Activated CD8-positive, alpha-beta T cell treated with anti-CD3 and anti-CD28 coated beads, Interleukin-2, amount 10 ng/mL, durations not matched to agents 7 days and 5 days (primary cell): ENCODE measurements at places on chromosomes 12 and 14.

- peak; percentile 24 for DNase-seq
These were observed 27.7 kb downstream of the JKAMP start for GRCh38 chr14:59511916-59512575.

- DNase-seq: no peak
These were observed 1638.7 kb upstream of the SEL1L start for GRCh38 chr14:83172363-83172762.

DNA sequence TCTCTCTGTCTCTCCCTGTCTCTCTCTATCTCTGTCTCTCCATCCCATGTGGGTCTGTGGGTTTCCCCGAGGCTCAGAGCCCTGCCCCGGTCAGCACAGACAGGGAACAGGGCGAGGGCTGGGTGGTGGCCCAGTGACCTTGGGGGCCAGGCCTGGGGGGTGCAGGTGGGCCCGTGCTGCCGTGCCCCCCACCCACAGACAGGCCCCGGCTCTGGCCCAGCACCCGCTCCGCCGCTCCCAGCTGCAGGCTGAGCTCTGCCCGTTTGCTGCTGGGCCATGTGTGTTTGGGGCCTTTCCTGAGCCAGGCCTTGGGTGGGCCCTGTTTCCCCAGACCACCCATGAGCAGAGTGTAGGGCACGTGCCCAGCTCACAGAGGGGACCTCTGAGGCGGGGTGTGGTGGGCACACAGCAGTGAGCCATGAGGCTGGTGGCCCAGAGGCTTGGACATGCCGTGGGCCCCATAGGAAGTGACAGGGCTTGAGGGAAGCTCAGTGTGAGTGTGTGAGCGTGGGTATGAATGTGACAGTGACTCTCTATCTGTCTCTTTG, 51.0 kb downstream of the TMEM121 start:
- DNase-seq: no peak

DNA sequence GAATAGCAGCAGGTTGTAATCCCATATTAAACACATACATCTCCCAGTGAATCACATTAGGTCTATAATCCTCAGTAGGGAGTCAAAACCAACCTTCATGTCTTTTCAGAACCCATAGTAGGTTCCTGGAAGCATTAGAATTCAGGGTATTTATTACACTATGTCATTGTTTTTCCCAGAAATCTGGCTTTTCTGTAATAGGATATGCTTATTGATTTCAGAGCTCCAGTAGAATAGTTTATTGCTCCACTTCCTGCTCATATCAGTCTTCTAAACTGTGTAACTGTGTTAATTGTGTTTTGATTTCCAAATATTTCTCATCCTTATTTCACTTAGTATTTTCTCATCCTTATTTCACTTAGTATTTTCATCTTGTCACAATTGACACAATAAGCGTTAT, 268.0 kb downstream of the CCDC59 start:
- no peak for DNase-seq

DNA sequence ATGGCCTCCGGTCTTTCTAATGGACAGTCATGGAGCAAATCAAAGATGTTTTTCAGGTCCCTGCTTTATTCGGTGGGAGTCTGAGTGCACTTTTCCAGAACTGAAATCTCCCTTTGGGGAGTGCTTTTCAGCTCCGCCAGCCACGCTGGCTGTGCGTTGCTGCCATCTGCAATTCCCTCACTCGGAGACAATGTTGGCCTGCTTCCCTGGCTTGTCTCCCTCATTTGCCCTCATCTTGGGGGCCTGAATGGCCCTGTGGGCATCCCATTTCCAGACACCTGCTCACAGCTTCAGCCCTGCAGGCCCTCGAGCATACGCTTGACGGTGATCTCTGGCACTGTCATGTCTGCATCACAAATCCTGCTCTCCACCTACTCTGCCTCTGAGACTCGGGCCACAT, 103.8 kb downstream of the CCDC92 start:
- DNase-seq: no peak

- no peak for DNase-seq
These were observed 292.9 kb downstream of the MED13L start for GRCh38 chr12:115984616-115985015.

DNA sequence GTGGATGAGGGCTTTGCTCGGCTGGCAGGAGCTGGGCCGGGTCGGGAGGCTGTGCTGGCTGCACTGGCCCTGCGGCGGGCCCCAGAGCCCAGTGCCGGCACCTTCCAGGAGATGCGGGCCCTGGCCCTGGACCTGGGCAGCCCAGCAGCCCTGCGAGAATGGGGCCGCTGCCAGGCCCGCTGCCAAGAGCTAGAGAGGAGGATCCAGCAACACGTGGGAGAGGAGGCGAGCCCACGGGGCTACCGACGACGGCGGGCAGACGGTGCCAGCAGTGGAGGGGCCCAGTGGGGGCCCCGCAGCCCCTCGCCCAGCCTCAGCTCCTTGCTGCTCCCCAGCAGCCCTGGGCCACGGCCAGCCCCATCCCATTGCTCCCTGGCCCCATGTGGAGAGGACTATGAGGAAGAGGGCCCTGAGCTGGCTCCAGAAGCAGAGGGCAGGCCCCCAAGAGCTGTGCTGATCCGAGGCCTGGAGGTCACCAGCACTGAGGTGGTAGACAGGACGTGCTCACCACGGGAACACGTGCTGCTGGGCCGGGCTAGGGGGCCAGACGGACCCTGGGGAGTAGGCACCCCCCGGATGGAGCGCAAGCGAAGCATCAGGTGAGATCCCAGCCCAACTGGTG, 11.5 kb downstream of the ARHGEF40 start:
- no peak for DNase-seq

- no peak for DNase-seq
These were observed 62.0 kb upstream of the LRTM2 start for GRCh38 chr12:1758376-1758775.

GRCh38 chr14:95490727-95491451, 25.6 kb downstream of the SYNE3 start:
- no peak for DNase-seq

DNA sequence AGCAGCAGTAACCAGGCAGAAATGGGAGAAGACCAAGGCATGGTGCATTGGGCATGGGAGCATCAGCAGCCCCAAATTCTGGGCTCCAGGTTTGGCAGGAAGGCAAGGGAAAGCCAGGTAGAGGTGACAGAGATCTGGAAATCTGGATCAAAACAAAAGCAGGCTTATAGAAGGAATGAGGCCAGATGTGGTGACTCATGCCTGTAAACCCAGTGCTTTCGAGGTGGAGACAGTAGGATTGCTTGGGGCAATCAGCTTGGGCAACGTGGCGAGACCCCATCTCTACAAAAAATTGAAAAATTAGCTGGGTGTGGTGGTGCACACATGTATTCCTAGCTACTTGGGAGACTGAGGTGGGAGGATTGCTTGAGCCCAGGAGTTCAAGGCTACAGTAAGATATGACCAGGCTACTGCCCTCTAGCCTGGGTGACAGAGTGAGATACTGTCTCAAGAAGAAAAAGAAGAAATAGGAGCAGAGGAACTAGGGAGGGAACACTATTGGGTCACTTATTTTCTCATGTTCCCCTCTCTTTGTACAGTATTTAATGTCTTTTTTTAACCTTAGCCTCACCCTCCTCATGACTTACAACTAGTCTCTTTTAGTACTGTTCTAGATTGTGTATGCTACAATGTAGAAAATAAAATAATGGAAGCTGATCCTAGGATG, 25.1 kb downstream of the SLC4A8 start:
- no peak for DNase-seq

DNA sequence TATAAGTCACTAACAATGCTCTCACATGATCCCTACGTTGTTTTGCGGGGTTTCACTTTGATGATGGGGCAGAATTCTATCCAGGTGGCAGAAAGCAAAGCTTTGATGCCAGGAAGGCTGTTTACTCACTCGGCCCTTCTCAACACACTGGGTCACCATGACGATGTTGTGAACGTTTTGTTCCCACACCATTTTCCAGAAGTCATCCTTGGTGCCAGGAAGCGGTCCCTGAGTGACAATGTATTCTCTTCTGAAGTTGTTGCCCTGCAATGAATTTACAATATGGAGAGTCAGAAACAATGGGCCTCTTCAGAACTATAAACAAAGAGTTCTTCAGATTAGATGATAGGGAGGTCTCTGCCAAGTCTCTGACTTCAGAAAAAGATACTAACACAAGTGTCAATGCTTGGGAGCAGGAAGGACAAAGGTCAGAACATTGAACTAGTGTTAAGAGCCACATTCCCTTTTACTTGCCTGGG, 101.3 kb downstream of the PTPRB start:
- DNase-seq: no peak

GRCh38 chr14:60922050-60922449, 58.8 kb downstream of the TRMT5 start:
- DNase-seq: no peak

GRCh38 chr12:100720016-100720654, 74.4 kb upstream of the ANO4 start:
- no peak for DNase-seq

- DNase-seq: no peak
These were observed 388.6 kb downstream of the GLT1D1 start for GRCh38 chr12:129241852-129242251.

- DNase-seq: no peak
These were observed 11.5 kb downstream of the LIMA1 start for GRCh38 chr12:50271724-50272247.

GRCh38 chr14:102440392-102440791, 69.2 kb downstream of the ANKRD9 start:
- no peak for DNase-seq

- DNase-seq: peak; percentile 63
These were observed 1004.4 kb downstream of the AACS start for GRCh38 chr12:126069549-126070165.

DNA sequence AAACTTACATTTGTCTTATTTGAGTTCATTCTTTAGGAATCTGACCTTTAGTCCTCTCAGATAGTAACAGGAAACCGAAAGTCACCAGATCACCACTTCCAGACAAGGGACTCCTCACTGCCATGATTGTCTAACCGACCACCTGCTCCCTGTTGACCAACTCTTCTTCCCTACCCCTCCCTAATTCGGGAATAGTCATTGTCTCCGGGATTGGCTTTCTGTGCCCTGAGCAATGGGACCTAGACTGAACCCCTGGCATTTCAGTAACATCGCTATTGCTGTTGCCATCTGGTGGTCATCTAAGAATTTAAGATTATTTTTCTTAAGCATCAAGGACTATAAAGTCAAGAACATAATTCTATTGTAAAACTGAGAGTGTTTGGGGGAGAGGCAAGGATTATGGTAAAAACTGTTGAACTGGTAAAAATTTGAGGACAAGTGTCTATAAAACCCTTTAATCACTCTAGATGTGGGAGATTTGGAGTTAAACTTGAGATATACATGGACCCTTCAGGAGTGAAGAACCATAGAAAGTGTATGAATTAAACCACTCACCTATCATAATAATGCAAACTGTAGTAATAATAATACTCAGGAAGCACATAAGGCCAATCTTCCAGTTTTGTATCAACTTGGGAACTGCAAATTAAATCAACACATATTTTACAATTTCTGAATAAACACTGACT, 6.3 kb downstream of the CLEC2A start:
- DNase-seq: peak; percentile 33

- DNase-seq: no peak
These were observed at the start of gene KIF26A for GRCh38 chr14:104138098-104138717. Gene KIF26A (plus strand): TSS chr14:104138587. CDS start chr14:104138723, 136 bp downstream.

- no peak for DNase-seq
These were observed 258.9 kb upstream of the LRIG3 start for GRCh38 chr12:59179231-59179630.

GRCh38 chr14:104681689-104682074, 7.7 kb upstream of the INF2 start:
- no peak for DNase-seq

GRCh38 chr12:65274602-65275272, 3.7 kb upstream of the MSRB3 start:
- no peak for DNase-seq

DNA sequence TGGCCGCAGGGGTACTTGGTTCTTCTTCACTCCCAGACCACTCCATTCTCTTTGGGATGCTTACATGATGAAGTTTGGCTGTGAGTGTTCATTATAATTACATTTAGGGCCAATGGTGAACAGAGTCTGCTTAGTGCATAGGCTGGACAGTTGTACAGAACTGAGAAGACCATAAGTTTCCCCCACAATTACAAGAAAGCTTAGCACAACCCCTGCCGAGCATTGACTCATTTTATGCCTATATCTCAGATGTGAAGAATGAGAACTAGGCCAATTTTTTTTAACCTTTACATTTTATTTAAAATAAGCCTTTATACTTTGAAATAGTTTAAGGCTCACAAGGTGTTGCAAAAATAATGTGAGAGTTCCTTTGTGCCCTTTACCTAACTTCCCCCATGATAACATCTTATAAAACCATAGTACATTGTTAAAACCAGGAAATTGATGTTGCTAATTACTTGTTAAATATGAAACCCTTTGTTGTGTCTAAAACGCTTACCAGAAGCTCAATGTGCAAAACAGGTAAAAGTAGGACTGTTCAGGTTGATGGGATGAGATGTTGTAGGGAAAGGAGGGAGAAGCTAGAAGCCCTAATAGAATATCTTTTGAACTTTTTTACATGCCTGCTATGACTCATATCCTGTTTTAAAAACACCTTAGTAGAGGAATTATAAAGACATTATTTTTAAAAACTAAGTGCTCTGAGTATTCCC, 47.2 kb downstream of the ALDH1L2 start:
- DNase-seq: no peak

GRCh38 chr12:28340261-28341045, 150.2 kb downstream of the CCDC91 start:
- no peak for DNase-seq

- peak; percentile 42 for DNase-seq
These were observed 565 bp downstream of the CCDC77 start for GRCh38 chr12:402029-402389.

GRCh38 chr12:2691006-2691344, 103.8 kb upstream of the FKBP4 start:
- peak; percentile 79 for DNase-seq

- DNase-seq: no peak
These were observed 5.0 kb upstream of the KLC1 start for GRCh38 chr14:103623883-103624482.

DNA sequence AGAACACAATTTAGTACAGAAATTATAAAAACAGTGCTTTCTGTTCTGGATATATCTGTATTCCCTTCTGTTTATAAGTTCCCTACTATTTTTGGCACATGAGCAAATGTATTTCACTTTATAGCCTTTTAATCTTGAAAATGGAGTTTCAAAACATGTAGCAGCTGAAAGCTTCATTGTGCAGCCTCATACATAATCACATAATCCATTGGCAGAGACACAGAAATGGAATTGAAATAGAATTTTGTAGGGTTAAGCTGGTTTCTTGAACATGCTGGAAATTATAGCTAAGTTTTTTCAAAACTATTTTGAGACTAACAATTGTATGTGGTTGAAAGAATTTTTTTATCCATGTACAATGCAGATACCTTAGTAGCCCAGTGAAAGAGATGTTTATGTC, 614.3 kb upstream of the MDGA2 start:
- DNase-seq: no peak

GRCh38 chr14:63421226-63421625, 102.5 kb upstream of the GPHB5 start:
- DNase-seq: no peak

GRCh38 chr14:45201905-45202304, 51.1 kb downstream of the MIS18BP1 start:
- peak; percentile 35 for DNase-seq

DNA sequence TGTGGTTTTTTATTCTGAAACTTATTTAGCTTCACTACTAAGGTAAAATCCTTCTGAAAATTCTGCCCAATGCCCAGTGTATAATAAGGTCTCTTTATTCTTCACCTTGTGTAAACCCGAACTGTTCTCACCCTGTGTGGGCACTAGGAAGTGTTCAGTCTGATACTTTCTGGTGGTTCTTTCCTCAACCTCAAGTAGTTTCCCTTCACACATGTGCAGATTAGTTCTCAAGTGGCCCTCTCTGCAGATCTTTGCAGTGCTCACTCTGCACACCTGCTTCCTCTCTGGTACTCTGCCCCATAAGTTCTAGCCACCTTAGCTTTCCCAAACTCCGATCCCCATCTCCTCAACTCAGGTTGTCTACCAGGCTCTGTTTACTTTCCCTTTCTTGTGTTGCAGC, 61.6 kb downstream of the RAD51B start:
- peak; percentile 29 for DNase-seq
